ENCODE measurements at places on chromosomes 12 and 14.

GRCh38 chr14:73143003-73143402, 6.7 kb downstream of the PSEN1 start:
- no peak for DNase-seq

DNA sequence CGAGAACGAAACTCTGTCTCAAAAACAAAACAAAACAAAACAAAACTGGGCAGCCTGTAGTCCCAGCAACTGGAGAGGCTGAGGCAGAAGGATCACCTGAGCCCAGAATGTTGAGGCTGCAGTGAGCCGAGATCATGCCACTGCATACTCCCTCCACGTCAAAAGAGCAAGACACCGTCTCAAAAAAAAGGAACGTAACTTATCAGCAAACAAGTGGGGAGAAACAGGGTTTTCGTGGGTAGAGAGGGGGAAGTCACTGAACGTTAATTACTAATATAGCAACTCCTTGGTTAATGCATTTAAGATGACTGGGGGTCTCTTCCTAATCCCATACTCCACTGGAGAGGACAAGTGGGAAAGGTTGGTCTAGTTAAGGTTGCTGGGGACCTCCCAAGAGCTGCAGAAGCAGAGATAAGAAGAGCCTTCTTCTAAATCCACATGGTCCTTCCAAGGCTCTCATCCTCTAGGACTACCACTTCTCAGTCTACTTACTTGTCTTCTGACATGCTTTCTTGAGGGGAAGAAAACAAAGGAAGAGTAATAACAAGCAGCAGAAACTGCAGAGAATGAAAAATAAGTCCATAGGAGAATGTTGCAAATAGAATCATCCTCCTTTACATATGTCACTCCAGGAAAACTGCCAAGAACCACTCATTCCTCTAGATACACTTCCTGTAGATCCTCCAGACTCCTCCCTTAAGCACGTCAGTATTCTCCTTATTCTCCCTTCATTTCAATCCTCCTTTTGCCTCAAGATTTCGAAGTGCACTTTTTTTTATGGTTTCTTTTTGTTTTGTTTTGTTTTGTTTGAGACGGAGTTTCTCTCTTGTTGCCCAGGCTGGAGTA, 5.8 kb downstream of the NUMB start:
- DNase-seq: no peak

DNA sequence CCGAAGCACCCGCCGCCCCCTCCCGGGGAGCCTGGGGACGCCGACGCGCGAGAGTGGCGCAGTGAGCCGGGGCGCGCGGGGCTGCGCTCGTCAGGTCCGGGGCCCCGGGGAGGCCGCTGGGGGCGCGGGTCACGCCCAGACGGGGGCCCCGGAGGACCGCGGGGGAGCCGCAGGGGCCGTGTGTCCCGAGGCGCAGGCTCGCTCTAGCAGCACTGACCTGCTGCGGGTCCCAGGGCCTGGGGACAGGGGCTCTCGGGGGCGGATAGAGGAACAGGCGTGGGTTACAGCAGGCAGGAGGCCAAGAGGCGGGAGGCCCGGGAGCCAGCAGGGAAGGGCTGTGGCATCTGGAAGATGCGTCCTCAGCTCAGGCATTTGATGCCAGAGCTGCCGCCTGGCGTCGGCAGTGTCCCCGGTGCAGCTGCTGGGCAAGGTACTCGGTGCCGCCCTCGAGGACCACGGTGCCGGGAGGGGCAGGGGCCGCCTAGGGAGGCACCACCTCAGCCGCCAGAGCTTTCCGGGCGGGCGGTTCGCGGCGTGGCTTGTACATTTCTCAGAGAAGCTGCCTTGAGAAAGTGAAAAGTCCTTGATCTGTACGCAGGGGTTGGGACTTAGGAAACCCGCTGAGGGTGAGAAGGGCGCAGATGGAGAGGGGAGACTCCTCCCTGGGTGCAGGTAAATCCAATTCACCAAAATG, 1.2 kb downstream of the WNT5B start:
- peak; percentile 88 for DNase-seq

GRCh38 chr12:119363037-119363436, 28.5 kb downstream of the CCDC60 start:
- DNase-seq: no peak

DNA sequence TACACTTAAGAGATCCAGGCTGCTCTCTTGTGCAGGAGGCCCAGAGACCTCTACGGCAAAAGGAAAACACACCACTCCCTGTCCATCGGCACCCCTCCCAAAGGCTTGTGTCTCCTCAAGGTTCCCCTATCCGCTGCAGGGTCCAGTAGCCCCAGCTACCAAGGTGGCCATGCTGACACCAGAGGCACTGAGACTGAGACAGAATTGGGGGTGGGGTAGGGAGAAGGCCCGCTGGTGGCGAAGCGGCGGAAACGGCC, 590 bp downstream of the DDIT3 start:
- peak; percentile 84 for DNase-seq

GRCh38 chr14:100304825-100305323, 1.4 kb downstream of the SLC25A29 start:
- DNase-seq: peak; percentile 74

- DNase-seq: no peak
These were observed 140.0 kb downstream of the PDE3A start for GRCh38 chr12:20508359-20508758.

GRCh38 chr12:106226884-106227640, 20.8 kb downstream of the CKAP4 start:
- peak; percentile 70 for DNase-seq

GRCh38 chr12:67018105-67018504, 251.1 kb upstream of the CAND1 start:
- DNase-seq: peak; percentile 67
